Skin of body (tissue), 3 donors: ENCODE measurements at places on chromosomes 3 and 15. TPM values are rescaled to one million over a fixed set of nuclear protein-coding genes. Genes with fewer than 3 reads are reported as not detected.

DNA sequence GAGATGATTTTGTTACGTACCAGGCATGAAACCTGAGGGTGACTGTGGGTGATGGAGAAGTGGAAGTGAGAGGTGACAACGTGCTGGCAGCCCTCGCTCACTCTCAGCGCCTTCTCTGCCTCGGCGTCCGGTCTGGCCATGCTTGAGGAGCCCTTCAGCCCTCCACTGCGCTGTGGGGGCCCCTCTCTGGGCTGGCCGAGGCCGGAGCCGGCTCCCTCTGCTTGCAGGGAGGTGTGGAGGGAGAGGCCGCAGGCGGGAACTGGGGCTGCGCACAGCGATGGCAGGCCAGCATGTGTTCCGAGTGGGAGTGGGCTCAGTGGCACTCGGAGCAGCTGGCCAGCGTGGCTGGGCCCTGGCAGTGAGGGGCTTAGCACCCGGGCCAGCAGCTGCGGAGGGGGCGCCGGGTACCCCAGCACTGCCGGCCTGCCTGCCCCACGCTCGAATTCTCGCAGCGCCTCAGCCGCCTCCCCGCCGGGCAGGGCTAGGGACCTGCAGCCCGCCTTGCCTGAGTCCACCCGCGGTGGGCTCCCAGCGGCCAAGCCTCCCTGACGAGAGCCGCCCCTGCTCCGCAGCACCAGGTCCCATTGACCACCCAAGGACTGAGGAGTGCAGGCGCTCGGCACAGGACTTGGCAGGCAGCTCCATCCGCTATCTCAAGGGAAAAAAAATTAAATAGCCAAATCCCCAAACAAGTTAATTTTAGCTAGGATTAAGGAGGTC, 29.7 kb upstream of the MYRIP start:
- no peak for DNase-seq

GRCh38 chr3:13111173-13111872, 38.1 kb upstream of the IQSEC1 start:
- DNase-seq = no peak

DNA sequence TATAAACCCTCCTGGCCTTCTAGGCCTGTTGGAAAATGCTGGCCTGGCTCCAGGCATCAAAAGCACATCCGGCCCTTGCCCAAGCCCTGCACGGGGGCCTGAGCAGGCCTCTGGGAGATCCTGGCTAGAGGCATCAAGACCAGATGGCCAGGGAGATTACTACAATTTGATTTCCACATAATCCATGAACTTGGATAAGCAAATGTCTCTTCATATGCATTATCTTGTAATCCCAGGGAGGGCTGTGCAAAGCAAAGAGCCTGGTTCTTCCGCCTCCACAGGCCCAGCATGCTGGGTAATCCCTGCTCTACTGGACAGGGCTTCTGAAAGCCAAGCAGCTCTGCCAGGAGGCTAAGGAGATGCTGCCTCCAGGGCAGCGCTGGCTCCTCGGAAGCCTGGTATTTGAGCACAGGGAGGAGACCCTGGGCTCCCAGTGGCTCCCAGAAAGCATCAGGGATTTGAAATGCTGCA, 18.2 kb downstream of the MRPL46 start:
- no peak for DNase-seq

DNA sequence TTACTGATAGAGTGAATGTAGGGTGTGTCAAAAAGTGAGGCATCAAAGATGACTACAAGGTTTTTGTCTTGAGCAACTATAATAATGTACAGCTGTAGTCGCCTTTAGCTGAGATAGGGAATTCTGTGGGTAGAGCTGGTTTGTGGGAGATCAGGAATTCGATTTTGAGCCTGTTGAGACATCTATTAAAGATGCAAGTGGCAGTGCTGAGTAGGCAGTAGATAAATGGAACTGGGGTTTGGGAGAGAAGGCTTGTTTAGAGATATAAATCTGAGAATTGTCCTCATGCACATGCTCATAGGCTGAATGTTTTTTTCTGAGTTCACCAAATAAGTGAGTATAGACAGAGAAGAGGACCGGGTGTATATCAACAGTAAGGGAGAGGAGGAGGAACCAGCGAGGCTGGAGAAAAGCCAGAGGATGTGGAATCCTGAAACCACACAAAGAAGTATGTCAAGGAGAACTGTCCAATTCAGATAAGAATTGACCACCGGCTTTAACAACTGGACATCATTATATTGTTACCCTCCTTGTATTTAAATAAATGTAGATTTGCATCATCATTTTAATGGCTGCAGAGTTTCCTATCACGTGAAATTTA, 146.0 kb upstream of the TNIK start:
- DNase-seq = no peak

DNA sequence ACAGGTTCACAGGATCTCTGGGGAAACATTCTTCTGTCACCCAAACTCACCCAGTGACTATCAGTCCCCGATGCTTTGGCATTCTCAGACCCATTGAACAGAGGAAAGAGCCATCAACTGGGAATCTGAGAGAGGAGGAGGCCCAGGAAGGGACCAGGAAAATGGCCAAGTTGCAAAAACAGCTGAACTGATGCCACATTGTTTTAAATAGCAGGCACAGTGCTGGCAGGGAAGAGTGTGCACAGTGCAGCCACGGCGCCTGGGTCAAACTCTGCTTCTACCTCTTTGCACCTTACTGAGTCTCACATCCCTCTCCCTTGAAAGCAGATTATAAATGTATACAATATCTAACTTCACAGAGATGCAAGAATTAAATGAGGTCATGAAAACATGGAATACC, 66.4 kb downstream of the SRGAP3 start:
- no peak for DNase-seq

GRCh38 chr3:157089455-157090221, 70.3 kb downstream of the CCNL1 start:
- no peak for DNase-seq

GRCh38 chr3:185831195-185831594, 6.4 kb upstream of the IGF2BP2 start:
- no peak for DNase-seq

GRCh38 chr3:196378146-196378841, 40.1 kb upstream of the TM4SF19 start:
- DNase-seq = no peak

- no peak for DNase-seq
Measured at GRCh38 chr15:87269566-87269965, 987.0 kb downstream of the NTRK3 start.

DNA sequence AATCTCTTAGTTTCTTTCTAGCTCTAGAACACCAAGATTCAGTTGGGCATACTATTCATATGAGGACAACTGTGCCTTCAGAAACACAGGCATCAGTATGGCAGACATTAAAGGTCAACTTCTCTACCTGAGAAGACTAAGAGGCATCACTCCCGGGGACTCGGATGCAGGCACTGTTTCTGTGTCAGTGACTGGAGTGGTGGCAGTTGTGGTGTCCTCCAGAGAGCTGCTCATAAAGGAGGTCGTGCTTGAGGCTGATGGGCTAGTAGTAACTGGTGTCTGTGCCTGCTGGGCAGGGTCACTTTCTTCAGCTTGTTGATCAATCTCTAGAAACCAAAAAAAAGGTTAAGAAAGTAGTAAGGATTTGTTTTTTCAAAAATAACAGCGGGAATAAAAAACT, 75.2 kb downstream of the FBXL22 start:
- DNase-seq = no peak

- DNase-seq = no peak
Measured at GRCh38 chr3:62011666-62012065, 361.7 kb downstream of the FEZF2 start.

GRCh38 chr15:81273200-81273599, 50.7 kb downstream of the STARD5 start:
- no peak for DNase-seq

GRCh38 chr15:70152070-70152480, 54.4 kb upstream of the TLE3 start:
- no peak for DNase-seq

DNA sequence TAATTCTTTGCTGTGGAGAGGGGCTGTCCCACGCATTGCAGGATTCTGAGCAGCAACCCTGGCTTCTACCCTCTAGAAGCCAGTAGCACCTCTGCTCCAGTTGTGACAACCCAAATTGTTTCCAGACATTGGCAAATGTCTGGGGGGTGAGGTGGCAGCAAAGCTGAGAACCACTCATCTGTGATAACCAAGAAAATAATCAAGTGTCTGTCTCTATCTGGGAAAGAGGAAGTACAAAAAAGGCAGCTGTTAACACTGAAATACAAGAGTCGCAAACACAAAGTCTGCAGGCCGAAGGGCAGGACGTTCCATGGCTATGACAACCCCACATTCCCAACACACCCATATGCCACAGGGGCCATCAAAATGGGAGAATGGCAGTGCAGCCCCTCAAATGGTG, 42.2 kb upstream of the GNB5 start:
- DNase-seq = no peak

DNA sequence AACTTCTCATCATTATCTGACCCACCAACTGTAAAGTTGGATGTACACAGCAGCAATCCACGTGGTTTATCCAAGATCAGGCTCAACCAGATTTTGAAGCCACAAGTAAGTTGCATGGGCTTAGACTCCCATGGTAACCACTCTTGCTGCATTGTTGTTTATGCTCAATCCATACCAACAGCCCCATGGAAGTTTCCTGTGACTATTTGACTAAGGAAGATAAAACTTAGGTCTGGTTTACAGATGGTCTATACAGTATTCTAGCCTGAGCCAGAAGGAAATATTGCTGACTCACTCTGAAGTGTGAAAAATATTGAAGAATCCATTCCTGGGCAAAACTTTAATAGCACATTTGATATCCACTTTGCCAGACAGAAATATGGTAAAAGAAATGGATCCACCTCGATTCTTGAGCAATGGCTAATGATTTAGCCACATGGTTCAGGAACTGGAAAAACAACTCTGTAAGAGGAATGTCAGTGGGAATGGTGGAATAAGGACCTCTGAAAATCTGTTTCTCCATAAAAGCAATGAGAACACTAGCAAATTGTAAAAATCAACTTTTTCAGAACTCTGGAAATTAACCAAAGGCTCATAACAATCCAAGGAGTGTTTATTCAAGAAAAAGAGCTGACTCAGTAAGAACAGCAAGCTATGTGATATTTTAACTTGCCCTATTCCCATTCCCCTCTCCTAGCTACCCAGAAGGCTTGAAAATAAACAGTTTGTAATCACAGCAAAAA, 162.9 kb upstream of the STT3B start:
- DNase-seq = no peak

- no peak for DNase-seq
Measured at GRCh38 chr3:148796799-148797198, 30.8 kb upstream of the CPB1 start.

DNA sequence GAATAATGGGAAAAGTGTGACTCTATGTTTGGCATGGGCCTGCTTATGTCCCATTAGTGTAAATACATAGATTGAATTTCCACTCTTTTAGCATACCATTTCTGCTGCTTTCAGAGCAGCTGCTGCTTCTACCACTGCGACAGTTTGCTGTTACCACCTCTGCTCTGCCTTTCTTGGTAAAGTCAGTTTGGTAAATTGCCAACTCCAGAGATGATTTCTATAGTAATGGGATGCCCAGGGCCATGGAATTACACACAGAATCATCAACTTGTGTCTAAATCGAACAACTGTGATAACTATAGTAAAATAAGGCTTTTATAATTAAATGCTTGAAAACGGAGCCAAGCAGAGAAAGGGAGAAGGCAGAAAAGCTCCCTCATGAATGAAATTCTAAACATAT, 168.4 kb upstream of the VEPH1 start:
- no peak for DNase-seq

WDR72 gene
- total RNA-seq = 0.69 TPM

LRRC15 gene
- total RNA-seq = 23.6 TPM

EEF1AKMT4 gene
- 1.7 TPM for total RNA-seq

COL6A5 gene
- total RNA-seq = 0.30 TPM

ATP1B3 gene
- total RNA-seq = 69.3 TPM
